ENCODE measurements at places on chromosomes 13 and 19.

DNA sequence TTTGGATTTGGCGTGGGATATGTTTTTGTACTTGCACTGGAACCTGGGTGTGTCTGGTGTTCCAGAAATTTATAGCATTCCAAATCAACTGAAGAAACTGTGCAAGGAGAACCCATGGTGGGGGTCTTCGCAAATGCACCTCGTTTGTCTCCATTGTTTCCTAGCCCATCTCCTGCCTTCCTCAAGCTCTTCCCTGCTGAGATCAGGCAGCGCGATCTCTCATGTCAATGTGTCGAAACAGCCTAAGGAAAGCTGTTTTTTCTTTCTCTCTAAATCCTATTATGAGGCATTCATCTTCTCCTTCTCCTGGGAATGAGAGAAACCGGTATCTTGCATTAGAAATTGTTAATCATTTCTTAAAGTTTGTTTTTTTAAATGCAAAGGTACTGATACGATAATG is 131.0 kb downstream of the KLF5 start:
- no peak for DNase-seq

GRCh38 chr13:71338070-71338469 is 528.9 kb downstream of the DACH1 start:
- DNase-seq = no peak

DNA sequence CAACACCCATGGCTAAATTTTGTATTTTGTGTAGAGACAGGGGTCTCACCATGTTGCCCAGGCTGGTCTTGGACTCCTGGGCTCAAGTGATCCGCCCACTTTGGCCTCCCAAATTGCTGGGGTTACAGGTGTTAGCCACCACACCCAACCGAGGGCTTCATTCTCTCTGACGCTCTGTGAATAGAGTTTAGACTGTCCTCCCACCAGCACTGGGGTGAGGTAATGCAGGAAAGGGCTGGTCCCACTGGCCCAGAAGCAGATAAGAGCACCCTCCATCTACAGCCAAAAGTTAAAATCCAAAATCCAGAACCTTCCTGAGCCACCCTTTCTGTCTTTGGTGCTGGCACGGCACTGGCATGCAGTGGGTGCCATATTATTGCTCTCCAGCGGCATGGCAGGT is 31.8 kb upstream of the HOMER3 start:
- no peak for DNase-seq

GRCh38 chr13:42485272-42485671 is 88.7 kb upstream of the TNFSF11 start:
- no peak for DNase-seq

DNA sequence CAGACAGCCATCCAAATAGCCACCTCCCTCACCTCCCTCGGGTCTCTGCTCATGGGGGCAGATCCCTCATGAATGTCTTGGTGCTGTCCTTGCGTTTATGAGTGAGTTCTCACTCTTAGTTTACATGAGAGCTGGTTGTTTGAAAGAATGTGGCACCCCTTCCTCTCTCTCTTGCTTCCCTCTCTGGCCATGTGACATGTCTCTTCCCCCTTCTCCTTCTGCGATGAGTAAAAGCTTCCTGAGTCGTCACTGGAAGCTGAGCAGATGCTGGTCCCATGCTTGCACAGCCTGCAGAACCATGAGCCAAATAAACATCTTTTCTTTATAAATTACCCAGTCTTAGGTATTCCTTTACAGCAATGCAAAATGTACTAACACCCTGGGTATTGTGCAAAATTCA is 208.7 kb downstream of the LACC1 start:
- DNase-seq = no peak

DNA sequence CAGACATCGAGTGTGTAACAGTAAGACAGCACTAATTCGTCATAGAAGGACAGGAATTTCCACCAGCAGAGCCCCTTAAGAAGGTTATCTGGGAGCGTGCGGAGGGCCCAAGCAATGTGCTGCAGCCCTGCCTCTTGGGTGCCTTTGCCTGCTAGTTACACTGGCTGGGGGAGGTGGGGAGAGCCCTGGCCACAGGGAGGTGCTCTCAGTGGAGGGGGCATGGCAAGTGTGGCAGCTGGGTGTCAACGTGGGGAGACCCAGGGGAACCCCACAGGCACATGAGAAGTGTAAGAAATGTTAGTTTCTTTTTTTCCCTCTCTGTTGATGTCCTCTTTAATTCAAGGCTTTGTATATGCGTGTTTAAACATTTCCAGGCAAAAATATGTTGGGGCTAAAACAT is 50.9 kb upstream of the TMTC4 start:
- DNase-seq = no peak

GRCh38 chr19:1161716-1162115 is 12.4 kb downstream of the SBNO2 start:
- peak; percentile 30 for DNase-seq

DNA sequence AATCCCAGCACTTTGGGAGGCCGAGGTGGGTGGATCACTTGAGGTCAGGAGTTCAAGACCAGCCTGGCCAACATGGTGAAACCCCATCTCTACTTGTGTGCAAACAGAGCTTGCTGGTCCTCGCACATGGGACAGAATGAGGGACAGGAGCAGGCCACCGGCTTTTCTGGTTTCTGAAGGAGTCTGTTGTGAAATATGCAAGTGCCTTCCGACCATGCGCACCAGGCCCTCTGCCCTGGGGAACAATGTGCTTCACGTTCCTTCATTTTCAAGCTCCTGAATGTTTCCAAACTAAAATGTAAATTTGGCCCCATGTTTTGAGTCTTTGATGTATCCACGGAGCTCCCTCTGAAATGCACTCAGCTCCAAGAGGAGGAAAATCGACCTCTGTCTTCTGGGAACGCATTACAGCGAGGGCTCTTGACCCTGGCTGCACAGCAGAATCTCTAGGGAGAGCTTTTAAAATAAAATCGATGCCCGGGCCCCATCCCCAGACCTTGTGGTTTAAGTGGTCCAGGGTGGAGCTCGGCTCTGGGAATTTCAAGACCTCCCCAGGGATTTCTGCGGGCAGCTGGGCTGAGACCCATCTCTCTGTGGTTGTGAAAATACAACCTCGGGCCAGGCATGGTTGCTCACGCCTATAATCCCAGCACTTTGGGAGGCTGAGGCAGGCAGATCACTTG is 9.3 kb upstream of the ACP4 start:
- DNase-seq = no peak

DNA sequence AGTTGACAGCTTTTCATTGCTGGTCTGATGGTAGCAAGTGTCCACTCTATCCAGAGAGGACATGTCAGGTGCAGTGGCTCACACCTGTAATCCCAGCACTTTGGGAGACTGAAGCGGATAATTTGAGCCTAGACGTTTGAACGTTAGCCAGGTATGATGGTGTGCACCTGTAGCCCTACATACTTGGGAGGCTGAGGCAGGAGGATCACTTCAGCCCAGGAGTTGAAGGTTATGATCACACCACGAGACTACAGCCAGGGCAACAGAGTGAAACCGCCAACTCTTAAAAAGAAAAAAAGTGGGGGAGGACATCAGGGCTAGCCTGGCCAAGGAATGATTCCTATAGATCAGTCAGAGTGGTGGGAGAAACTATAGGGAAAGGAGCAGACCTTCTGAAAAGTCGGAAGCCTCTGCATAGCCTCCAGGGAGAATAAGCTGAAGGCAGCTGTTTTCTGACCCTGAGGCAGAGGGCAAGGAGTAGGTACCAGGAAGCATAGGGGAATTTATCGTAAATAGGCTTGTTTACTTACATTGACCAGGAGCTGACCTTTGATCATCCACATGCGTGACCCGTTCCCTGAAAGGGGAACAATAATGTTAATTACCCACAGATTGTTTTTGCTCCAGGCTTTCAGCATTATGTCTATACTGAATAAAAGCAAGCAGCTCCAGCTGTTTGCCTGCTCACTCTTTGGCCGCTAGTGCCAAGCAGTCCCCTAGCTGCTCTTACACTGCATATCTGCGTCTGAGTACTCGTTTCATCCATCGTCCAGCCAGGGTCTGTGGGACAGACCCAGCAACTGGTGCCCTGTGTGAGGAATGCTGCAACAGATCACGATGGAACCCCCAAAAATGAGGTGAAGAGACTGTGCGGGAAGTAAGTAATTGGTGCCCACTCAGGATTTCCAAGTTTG is 161.6 kb downstream of the RNF17 start:
- no peak for DNase-seq
